ENCODE measurements at places on chromosomes 3 and 15. TPM values are rescaled to one million over a fixed set of nuclear protein-coding genes. Genes with fewer than 3 reads are reported as not detected.

The TMEM158 gene
- not detected for total RNA-seq

DNA sequence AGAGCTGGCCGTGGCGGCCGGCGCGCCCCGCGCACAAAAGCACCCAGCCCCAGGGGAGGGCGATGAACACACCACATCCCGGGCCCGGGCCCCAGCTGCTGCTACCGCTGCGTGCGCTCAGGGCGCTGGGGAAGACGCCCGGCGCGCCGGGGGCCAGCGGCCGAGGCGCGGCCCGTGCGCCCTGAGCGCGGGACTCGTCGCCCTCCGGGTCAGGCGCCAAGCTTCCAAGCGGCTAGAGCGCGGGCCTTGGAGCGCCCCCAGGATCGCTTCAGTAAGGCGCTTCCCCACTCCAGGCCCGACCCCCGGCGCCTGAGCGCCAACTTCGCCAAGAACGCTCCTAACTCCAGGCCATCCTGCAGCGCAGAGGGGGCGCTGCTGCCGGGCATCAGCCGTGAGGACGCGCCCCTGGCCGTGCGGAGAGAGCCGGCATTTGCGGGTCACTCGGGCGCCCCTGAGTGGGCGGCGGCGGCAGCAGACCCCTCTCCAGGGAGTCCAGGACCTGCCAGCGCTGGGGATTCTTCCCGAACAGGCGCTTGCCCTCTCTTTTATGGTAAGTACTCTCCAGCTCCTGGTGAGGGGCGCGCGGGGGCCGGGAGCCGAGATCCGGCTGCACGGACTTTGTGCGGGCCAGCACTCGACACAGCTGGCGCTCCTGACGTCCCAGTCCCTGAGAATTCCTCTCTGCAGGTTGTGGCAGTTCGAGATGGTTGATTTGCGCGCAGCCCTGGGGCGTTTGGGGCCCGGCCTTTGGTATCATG is 475 bp downstream of the SPSB4 start:
- DNase-seq, result peak; percentile 72

DNA sequence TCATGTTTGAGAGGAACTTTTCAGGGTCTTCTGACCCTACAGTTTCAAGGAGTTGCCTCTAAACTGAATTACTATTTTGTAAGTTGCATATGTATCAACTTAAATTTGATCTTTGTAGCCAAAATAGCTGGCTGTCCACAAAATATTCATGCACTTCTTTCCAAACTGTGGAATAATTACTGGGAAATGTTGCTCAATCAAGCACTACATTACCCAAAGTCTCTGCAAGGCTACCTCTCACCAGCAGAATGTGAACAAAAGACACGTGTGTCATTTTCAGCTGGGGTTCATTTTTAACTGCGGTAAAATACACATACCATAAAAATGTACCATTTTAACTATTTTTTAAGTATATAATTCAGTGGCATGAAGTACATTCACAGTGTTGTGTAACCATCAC is 320.4 kb downstream of the CTNNB1 start:
- no peak for DNase-seq

- DNase-seq, result no peak
Observed at GRCh38 chr3:55562700-55563099, 75.6 kb upstream of the WNT5A start.
